ENCODE measurements at places on chromosomes 5 and 9. TPM values are rescaled to one million over a fixed set of nuclear protein-coding genes. Genes with fewer than 3 reads are reported as not detected.

Gene ADAMTS16
- 1.6 TPM for total RNA-seq

Gene GPR151
- not detected for total RNA-seq

Gene MYO10
- total RNA-seq: 21.5 TPM

Gene SPATA24
- 2.0 TPM for total RNA-seq

Gene ZNG1E
- total RNA-seq: 22.3 TPM

Gene NDUFAF2
- 26.8 TPM for total RNA-seq
